ENCODE measurements at places on chromosomes 5 and 9.

- no peak for DNase-seq
Measured at GRCh38 chr5:6786786-6787495, 73.7 kb downstream of the TENT4A start.

GRCh38 chr5:168676501-168676900 is 97.3 kb upstream of the PANK3 start:
- DNase-seq, result no peak

DNA sequence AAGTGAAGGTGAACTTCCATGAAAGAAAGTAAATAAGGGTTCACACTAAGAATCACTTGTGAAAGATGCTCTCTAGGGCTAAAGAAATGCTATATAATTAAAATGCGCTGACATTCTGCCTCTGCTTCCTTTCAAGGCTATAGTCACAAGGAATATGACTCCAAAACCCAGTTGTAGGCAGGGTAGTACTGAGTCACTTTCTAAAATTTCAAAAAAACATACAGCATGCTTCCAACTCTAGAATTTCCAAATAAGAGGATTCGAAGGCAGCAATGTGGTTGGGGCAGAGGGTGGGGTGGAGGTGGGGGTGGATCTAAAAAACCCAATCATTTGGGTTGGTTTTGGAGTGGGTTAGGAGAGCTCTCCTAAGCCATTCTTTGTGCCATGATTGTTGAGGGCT is 84.6 kb downstream of the HMHB1 start:
- no peak for DNase-seq

DNA sequence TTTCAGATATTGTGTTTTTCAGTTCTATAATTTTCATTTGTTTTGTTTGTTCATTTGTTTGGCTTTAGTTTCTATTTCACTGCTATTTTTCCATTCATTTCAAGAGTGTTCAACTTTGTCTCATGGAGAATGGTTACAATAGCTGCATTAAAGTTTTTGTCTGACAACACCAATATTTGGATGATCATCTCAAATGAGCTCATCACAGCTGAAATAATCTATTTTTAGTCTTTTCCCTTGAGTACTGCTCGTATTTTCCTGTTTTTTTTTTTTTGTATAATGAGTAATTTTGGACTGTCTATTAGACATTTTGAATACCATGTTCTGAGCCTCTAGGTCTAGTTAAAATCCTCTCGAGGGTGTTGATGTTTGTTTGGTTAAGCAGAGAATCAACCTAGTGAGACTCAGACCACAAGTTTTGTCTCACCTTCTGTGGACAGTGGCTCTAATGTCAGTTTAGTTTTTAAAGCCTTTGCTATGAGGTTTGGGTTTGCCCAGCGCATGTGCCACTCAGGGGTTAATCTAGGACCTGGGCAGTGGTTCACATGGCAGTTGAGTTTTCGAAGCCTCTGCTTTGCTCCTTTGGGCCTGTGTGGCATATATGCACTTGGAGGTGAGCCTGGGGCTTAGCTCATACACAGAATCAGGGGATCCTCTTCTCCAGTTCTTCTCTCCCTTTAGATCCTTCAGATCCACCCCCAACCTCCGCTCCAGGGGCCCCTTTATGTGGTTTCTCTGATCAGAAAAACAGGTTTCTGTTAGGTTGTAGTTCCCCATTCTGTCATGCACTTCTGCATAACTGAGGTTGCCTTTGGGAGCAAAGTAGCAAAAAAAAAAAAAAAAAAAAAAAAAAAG is 79.8 kb downstream of the ARSB start:
- DNase-seq, result no peak

- no peak for DNase-seq
Measured at GRCh38 chr9:99809586-99810319, 11.9 kb upstream of the NR4A3 start.

DNA sequence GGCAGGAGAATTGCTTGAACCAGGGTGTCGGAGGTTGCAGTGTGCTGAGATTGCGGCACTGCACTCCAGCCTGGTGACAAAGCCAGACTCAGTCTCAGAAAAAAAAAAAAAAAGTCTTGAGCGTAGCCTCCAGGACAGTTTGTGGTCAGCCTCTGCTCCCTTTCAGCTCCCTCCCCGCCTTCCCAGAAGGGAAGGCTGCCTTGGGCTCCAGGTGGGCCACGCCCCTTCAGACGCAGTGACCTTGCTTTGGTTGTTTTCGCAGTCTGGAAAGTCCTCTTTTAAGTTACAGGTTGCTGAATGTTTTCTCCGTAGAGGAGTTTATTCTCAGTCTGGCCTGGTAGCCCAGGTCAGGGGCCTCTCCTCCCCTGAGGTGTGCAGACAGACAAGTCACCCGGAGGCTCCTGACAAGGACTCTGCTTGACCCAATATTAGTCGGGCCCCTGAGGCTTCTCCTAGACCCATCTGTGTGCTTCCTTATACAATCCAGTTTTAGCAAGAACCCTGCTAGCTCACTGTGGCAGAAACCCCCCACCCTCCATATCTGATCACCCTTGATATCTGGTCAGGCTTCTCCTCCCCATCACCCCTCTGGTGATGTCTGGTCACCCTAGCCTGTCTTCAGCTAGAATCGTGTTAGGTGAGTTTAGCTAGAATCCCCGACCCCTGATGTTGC is 31.6 kb upstream of the N4BP3 start:
- no peak for DNase-seq

GRCh38 chr5:145347026-145347616 is 488.0 kb downstream of the PRELID2 start:
- no peak for DNase-seq

GRCh38 chr5:30100929-30101328 is 1092.6 kb upstream of the CDH6 start:
- no peak for DNase-seq

DNA sequence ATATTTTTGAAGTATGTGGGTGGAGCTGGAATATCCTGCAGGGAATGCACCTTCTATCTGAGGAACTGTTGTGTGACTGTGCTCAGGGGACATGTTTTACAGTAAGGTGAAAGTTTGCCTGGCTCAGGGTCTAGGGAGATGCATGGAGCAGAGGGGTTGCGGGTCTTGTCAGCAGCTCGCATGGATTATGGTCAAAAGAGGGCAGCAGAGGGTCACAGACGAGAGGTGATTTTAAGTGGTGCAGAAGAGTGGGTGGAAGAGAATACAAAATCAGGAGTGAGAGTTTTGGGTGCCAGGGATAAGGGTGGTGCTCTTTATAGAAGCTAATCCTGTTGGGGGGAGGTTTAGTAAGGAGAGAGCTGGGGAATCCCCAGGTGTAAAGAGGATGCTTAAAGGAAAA is 53.5 kb upstream of the GRIN3A start:
- DNase-seq, result no peak

- no peak for DNase-seq
Measured at GRCh38 chr5:68528821-68529273, 313.3 kb downstream of the PIK3R1 start.

DNA sequence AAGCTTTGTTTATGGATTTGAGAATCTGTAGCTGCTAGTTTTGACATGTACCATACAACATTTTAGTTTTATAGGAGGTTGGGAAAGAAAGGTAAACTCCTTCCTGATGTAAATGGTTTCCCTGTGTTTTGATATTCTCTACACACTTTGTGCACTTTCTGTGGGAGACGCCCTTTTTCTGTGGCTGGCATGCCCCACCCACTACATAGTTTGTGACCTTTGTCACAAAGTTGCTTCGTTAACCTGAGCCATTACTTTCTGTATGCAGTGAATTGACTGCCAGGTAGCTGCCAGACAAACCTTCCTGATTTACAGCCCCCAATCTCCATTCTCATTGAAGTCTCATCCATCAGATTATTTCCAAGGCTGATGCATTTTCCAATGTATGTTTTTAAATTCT is 90.6 kb downstream of the NLN start:
- DNase-seq, result no peak

- no peak for DNase-seq
Measured at GRCh38 chr9:20479419-20480155, 142.7 kb downstream of the MLLT3 start.

GRCh38 chr9:130866474-130866965 is 30.1 kb downstream of the QRFP start:
- no peak for DNase-seq

GRCh38 chr5:143040622-143041021 is 270.4 kb downstream of the ARHGAP26 start:
- DNase-seq, result no peak

GRCh38 chr9:98880311-98881015 is 63.2 kb upstream of the COL15A1 start:
- DNase-seq, result no peak

DNA sequence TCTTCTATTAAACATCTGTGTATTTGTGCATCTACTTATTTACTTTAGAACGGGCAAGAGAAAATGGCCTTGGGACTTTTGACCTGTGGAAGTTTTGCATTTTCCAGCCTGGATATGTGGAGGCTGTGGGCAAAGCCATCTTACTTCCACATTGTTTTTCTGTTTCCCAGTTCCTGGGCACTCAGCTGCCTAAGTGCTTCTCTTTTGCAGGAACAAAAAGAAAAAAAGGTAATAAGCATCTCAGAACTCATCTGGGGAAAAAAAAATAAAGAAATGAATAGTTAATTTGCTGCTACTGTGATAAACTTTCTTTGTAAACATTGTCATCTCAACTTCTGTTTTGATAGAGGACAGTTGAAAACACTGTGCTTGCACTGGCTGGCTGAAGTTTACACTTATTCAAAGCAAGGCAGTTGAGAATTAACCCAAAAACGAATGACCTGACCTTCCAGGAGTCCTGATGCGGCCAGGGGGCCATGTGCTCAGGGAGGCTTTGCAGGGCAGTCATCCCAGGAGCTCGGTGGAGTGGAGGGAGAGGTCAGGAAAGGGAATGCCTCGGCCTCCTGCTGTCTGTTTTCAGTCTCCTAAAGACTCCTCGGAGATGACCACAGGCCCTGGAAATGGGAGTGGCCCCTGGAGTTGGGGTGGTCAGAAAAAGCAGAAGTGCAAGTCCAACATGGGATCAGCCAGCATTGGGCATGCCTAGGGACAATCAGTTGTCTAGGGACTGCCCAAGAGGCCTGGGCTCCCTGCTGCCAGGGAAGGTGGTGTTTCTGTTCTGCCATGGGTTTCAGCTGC is 75.5 kb downstream of the RAI14 start:
- no peak for DNase-seq

GRCh38 chr9:115400796-115401195 is 282.8 kb upstream of the TNC start:
- no peak for DNase-seq

DNA sequence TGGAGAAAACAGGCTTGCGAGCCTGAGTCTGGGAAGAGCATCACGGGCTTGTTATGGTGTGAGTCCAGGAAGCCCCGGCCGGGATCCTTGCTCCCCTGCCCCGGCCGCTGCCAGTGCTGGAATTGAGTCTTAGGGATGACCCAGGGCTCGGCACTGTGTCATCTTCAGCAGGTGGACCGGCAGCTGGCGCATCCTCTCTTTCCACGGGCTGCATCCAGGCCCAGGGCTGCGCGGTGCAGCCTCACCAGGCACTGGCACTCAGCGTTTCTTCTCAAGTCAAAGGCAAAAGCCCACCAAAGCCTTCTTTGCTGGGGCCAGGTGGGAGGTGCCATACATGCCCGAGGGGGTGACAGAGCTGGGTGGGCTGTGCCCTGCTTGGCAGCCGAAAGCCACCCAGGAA is 46.6 kb downstream of the COL5A1 start:
- no peak for DNase-seq

GRCh38 chr9:135703726-135704125 is 1.7 kb downstream of the KCNT1 start:
- no peak for DNase-seq

DNA sequence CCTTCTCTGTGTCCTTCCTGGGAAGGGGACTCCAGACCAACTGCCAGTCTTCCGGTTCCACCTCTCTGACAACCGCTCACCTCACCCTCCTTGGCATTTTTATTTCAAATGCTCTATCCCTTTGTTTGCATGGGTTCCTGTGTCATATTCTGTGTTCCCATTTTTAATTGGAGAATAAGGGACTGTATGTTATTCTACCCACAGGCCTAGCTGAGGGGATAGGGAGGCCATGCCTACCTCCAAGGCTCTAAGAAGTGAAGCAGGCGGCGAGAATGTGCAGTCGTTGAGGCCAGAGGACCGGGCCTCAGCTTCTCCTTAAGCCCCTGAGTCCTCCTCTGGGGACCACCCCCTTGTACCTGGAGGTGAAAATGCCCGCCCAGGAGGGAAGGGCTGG is 936 bp upstream of the WDR5 start:
- no peak for DNase-seq

- DNase-seq, result no peak
Measured at GRCh38 chr9:76032038-76032796, 141.7 kb downstream of the PCSK5 start.

DNA sequence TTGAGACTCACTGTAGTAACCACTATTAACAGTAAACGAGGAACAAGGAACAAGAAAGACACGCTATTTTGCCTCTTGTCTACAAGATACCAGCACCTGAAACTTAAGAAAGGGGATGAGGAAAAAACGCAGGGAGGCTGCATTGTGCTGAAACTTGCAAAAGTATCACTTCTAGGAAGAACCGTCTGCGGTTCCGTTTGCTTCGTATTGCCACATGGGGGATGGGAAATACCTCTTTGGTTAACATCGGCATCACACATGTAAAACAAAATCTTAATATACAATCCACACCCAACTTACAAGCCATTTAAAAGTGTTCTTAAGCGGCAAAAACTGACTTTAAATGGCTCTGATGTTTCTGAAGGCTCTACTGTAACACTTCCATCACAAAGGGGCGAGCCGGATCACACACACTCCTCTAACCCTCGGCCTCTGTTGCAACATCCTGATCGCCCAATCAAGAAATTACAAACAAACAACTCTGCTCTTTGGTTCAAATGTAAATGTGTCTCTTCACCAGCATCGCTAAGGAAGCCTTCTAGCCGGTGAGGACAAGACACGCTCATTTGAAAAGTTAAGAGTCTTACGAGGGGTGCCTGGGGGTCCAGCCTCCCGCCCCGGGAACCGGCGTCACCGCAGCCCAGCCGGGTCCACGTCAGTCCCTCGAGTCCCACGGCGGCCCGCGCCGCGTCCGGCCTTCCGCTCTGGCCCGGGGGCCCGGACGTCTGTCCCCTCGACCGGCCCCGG is 621 bp downstream of the SEC16A start:
- DNase-seq, result peak; percentile 29

- DNase-seq, result no peak
Measured at GRCh38 chr9:90878562-90878961, 76.9 kb downstream of the SYK start.

GRCh38 chr5:122916490-122916889 is 71.1 kb downstream of the SNX24 start:
- DNase-seq, result no peak

DNA sequence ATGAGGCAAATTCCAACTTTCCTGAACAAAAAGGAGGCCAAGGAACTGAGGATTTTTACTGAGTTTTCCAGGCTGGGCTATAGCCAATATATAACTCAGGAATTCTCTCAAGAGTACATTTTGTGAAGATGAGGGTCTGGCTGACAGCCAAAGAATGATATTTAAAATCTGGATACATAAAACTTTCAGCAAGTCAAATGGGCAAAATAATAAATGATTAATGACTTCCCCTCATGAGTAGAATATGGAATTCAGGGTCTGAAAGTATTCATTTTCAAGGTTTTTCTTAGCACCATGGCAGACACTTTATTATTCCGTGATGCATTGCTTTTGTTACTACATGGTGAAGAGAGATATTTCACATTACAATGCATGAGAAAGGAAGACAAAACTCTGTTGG is 7.8 kb downstream of the FAM81B start:
- DNase-seq, result no peak

- DNase-seq, result no peak
Measured at GRCh38 chr5:139655727-139656271, 7.7 kb downstream of the CXXC5 start.

Measured in effector memory CD4-positive, alpha-beta T cell (primary cell).